Right ventricle myocardium superior (tissue), 1 donor: ENCODE measurements at places on chromosomes 2 and 18.

DNA sequence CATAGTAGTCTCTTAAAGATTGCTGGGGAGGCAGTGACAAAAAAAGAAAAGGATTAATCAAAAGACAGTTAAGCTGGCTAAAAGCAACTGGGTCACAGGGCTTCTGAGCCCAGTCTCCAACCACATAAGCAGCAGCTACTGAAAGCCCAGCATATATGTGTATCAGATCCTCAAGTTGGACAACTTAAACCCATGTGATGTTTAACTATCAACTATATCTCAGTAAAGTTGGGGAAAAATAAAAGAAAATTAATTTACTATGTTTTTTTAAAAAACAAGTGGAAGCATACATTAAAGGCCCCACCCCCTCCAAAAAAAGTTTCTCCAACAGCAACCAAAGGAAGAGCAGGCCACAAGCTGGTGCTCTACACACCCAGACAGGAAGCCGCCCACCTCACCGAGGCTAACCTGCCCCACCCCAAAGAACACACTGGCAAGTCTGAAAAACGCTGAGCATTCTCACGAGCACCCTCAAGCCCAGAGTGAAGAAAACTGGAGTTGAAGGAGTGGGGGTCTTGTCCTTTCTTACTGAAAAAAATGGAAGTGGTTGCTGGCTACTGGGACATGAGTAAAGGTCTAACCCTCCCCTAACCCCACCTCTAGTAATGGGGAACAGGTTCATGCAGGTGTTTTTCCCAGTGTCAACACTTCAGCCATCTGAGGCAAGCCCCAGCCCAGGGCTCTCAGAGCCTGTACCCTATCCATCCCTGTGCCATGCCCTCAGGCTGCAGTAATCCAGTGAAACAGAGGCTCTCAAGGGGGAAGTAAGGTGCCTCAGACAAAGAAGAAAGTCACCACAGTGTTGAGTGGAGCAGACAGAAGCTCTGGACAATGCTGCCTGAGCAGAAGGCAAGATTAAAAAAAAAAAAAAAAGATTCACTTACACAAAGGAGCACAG lies 106.3 kb downstream of the GYPC start:
- no peak for DNase-seq

- DNase-seq: no peak
Measured at GRCh38 chr2:215027779-215028178, 110.6 kb downstream of the ABCA12 start.

GRCh38 chr2:240790370-240791220 lies 29.4 kb downstream of the KIF1A start:
- DNase-seq: peak; percentile 22

GRCh38 chr2:235106874-235107639 lies 155.2 kb downstream of the SH3BP4 start:
- DNase-seq: peak; percentile 69

DNA sequence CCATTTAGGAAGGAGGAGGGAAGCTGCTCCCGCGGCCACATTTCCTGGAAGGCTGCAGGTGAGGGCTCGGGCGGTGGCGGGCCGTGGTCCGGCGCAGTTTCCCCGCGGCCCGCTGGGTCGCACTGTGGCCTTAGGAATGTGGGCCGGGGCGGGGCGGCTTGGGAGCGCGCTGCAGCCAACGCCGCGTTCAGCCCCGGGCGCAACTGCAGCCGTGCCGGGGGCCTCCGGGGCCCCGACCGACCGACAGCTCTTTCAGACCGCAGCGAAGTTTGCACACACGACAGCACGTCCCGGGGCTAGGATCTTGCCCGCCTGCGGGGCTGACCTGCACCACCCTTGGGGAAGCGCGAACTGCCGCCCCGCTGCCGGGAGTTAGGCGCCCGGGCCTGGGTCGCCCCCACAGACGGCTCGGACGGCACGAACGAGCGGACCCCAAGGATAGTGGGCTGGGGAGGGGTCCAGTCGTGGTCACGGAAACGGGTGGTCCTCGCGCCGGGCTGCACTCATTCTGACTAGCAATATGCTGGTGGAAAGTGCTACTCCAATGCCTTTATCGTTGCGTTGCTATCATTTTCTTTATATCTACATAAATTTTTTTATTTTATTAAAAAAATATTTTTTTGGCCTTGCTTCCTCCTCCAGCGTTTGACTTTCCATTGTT lies 69.9 kb upstream of the DLX2 start:
- DNase-seq: peak; percentile 80

DNA sequence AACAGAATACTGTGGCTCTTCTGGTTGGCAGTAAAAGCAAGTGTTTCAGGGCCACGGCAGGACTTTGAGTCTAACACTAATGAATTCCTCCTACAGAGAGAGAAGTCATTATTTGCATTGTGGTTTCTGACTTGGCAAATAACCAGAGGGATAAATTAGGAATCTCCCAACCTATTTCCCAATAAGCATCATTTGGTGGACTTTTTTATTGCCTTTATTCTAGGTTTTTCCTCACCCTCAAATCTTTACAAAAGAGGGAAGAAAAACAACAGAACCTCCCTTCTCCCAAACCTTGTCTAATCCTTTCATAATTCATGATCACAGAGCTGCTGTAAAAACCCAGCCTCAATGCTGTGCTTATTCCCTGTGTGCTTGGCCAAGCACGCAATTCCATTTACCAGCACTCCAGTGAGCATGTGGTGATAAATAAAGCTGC lies 179.7 kb downstream of the AGPS start:
- DNase-seq: no peak

- no peak for DNase-seq
Measured at GRCh38 chr18:5974696-5975095, 79.4 kb upstream of the TMEM200C start.

DNA sequence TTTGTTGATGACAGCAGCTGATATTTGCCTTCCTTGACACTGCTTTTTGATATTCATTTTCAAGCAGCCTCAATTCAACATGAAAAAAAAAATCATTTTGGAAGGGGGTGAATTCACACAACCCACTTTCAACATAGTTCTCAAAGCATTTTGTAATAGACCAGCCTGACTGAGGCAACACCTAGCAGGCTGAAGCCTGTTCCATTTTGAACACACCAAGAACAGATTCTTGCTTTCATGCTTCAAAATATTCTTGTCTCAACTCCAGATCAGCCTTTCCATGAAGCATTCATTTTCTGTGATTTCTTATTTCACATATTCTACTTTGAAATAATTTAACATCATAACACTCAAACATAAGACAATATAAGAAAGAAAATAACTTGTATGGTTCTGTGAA lies 812.6 kb upstream of the POU3F3 start:
- no peak for DNase-seq

GRCh38 chr2:235627682-235628081 lies 133.8 kb downstream of the AGAP1 start:
- DNase-seq: no peak

- no peak for DNase-seq
Measured at GRCh38 chr2:75799859-75800258, 89.1 kb upstream of the GCFC2 start.

- no peak for DNase-seq
Measured at GRCh38 chr18:37873416-37873815, 307.8 kb upstream of the CELF4 start.

GRCh38 chr18:48790869-48791635 lies 159.7 kb downstream of the SMAD7 start:
- peak; percentile 53 for DNase-seq

- DNase-seq: no peak
Measured at GRCh38 chr18:8286303-8286702, 322.9 kb upstream of the RAB12 start.

GRCh38 chr2:181273986-181274385 lies 183.2 kb upstream of the ITGA4 start:
- no peak for DNase-seq

DNA sequence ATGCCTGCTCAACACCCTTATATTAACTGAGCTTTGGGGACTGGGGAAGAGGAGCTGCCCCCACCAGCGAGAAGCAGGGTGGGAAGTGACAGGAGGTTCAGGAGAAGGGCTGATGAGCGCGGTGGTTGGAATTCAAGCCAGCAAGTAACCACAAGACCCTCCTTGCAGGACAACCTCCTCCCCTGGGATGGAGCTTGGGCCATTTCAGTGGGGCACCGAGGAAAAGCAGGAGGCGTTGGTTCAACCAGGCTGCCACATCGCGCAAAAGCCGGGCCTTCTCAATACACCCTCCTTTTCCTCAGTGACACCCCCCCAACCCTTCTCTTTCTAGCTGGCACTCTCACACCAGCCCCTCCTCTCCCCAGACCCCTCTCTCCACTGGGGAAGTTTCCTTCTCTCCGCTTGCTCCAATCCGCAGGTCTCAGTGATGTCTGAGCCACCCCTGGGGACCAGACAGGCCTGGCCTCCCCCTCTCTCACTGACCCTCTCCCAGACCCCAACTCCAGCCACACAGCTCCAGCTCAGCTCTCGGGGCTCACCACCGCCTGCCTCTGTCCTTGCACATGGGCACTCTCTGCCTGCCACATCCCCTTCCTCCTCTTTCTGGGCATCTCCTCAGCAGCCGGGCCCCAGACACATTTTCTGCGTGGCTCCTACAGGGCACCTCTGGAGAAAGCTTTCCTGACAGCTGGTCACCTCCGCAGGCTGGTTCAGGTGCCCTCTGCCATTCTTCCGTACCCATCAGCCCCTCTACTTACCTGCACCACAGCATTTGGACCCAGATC lies 44.5 kb downstream of the KCNF1 start:
- DNase-seq: no peak

DNA sequence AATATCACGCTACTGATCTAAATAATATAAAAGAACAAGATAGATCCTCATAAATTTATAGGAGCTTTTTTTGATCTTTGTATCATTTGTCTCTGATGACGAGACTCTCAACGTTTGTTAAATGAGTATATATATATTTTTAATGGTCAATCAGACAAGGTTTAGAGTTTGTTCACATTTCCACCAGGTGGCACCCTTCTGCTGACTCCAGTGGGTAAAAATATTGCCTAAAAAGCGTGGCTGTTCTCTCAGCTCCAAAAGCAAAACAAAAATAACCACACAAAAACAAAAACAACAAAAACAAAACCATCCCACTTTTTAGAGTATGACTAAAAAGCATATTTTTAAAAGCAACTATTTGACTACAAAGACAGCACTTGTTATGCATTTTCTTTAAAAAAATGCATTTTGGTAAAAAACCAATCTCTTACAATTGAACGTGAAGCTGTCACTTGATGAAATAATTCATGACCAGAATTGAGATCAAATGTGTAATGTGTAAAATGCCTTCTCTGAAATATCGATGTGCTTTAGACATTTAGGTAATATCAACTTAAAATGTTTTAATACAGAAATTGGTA lies 723.2 kb downstream of the DPP10 start:
- no peak for DNase-seq

GRCh38 chr18:39802648-39803229 lies 2152.3 kb upstream of the PIK3C3 start:
- no peak for DNase-seq

DNA sequence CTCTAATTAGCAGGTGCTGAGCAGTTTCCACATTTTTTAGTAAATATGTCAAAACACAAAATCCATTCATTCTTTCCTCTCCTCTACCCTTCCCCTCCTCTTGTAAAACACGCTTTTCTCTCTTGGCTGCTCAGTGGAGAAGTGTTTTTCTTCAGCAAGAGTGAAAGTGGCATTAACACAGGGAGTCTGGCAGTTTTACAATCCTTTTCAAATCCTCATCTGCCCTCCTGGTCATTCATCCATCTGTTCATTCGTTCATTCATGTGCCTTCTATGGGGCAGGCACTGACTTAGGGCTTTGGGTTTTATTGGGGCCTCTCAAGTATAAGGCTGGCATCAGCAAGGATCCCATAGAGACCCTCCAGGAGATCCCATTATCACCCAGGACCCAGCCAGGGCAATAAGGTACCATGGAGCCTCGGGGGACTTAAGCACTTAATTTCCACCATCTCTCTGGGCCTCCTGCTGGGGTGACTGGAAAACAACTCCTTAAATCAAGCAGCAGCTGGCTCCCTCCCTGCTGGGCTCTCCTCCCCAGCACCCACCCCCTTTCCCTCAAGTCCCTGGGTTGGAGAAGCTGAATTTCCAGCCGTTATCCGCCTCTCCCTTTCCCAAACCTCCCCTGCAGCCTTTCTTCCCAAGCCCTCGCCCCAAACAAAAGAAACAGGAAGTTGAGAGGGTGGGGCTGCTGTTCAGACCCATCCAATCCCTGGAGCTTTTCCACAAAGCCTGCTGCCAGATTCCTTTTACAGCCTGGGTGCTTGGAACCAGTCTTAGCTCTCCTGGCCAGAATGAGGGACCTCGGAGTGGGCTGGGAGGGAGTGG lies 32.6 kb downstream of the MARCHF4 start:
- DNase-seq: no peak

DNA sequence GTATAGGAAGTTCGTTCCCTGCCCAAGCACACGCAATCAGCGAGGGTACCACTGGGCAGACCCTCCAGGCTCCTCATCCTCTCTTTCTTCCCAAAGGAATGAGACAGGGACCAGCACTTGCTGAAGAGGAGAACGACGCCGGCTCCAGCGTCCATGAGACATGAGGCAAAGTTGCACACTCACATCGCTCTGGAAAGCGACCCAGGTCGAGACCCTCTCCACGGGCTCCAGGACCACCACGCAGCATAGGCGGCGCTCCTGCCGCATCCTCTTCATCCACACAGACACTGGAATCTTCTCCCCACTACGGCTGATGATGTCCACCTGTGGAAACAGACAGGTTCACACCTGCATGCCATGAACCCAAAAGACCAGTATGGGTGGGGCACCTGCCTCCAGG lies 10.8 kb downstream of the PASK start:
- no peak for DNase-seq

GRCh38 chr2:45963816-45964215 lies 312.3 kb downstream of the PRKCE start:
- DNase-seq: no peak

DNA sequence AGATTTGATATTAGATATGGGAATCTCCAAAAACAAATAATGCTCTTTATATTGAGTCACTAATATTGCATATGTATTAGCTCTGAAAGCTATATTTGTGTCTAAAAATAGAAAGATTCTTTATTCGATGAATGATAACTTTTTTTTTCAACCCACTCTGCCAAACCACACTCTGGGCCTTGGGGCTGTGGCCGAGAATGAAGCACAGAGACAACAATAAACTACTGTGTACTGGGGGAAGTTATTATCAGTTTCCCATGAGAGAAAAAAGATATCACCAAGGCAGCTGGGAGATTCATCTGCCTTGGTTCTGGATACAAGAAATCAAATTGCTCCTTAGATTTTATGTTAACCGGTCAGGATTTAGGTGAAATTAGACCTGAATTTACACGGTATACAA lies 762.2 kb downstream of the SUCLG1 start:
- no peak for DNase-seq

GRCh38 chr2:220619525-220620220 lies 952.4 kb downstream of the EPHA4 start:
- no peak for DNase-seq
